ENCODE measurements at places on chromosomes 2 and 18.

GRCh38 chr18:63105636-63106316 is 213.8 kb downstream of the BCL2 start:
- no peak for DNase-seq

DNA sequence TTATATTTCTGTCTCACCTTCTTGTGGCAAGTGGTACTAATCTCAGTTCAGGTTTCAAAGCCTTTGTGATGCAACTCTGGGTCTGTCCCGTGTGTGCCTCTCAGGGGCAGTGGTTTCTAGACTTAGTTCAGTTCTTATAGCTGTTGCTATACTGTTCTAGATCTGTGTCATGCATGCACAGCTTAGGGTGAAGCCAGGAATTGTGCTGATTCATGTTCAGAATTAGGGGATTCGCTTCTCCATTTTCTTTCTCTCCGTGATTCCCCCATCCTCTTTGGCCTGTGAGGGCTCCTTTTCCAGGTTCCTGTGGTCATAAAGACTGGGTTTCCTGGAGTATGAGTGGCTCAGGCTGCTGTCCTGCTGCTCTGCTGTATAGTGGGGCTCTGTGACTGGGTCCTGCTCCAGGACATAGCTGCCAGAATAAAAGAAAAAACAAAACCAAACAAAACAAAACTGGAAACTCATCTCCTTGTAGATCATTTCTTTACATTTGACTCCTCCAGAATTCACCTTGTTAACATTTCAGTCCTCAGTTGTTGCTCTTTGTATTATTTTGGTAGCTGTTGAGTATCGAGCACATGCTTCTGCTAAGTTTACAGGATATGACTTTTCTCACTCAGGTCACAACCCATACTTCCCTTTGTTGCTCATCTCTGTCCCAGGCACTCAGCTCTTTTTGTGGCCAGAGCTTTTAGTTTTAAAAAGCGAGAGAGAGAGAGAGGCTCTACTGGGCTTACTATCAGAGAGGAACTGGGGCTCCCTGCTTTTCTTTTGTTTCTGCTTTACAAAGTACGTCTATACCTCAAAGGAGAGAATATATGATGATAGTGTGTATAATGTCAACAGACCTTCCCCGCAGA is 34.2 kb downstream of the CERS6 start:
- no peak for DNase-seq

DNA sequence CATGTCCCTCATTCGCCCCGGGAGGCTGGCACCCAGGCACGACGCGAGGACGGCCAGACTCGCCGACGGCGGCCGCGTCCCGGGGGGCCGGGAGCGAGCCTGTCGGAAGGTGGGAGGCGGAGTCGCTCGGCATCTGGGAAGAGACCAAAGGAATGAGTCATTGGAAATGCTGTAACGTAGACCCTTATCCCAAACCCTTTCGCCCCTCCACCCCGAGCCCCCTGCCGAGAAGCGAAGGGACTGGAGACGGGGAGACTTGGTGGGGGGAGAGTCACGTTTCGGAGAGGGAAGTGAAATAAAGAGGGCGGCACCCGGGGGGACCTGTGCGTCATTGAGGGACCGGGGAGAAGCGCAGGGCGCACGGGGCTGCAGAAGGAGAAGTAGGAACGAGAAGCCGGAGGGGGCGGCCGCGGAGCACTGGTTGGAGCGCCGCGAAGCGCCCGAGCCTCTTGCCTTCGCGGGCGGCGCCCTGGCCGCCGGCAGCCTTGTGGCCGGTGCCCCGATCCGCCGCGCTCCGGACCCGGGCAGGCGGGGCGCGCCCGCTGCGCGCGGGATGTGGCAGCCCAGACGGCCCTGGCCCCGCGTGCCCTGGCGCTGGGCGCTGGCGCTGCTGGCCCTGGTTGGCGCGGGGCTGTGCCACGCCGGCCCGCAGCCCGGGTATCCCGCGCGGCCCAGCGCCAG is at the start of gene EMILIN2:
Gene EMILIN2 (plus strand): TSS at position 371 of the 681 bp plus-strand sequence. CDS start 183 bp downstream, at position 554.
- DNase-seq: no peak

DNA sequence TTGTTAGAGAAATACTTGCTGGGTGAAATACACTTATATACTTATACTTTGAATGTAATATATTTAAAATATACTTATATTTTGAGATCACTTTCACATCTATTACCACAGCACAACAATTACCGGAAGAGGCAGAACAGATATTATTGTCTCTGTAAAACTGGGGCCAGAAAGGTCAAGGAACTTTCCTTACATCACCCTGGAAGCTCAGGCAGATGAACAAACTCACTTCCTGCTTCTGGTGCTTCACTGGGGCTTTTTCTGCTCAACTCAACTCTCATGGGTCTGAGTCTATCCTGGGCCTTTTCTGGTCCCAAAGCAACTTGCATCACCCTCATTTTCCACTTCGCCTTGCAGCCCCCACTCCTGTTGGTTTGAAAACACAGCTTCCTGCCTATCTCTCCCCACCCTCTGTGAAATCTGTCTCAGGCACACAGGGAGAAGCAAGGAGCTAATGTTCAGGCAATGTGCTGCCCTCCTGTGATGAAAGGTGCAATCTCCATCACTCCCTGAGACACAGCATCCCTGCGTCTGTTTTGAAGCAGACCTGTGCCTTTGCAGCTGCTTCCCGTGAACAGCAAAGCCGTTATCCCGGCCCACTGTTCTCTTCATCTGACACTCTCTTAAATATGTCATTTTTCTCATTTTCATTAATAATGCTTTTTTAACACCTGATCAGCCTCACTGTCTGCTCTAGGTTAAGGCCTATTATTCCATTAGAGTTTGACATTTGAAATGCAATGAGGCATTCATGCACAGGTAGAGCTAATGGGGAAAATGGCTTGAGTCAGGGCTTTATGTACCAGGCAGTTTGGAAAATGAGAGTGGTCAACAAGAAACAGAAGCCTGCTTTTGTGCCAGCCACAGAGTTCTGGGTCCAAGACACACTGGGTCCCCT is 251.9 kb upstream of the CHAC2 start:
- DNase-seq: no peak

DNA sequence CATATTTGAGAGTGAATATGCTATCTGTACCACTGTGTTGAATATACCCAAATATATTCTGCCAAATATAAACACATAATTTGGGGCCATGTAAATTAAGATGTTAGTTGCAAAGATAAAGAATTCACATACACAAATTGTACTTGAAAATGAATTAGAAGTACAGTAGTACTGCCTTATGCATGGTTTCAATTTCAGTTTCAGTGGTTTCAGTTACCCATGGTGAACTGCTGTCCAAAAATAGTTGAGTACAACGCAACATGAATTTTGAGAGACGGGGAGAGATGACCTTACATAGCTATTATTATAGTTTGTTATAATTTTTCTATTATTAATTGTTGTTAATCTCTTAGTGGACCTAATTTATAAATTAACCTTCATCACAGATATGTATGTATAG is 1313.0 kb upstream of the FAM98A start:
- no peak for DNase-seq

DNA sequence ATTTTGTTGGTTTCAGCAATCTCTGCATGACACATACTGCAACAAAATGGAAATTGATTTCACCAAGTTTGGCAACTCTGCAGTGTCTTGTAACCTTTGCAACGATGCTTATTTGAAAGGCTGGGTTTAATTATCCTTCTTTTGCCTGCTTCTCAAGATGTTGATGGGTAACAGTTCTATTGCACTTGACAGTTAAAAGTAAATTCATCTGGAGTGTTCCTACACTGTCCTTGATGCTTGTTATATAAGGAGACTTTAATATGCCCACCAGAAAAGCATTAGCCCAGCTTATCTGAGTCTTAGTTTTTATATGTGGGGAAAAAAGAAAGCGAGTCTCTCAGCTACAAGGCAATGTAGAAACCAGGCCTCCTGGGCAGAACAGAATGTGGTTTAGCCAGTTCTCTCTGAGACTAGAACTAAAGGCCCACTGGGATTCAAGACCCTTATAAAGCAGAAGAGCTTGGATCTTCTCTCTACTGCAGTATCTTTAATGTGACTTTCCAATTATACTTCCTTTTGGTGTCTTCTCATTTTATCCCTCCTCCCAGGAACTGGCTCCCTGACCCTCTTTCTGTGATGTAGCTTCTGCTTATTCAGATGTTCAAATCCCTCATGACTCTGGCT is 106.8 kb upstream of the LYPD6 start:
- no peak for DNase-seq

- no peak for DNase-seq
These were observed 110.4 kb upstream of the DYNAP start for GRCh38 chr18:54480616-54481015.

- DNase-seq: no peak
These were observed 212.0 kb upstream of the NABP1 start for GRCh38 chr2:191465766-191466420.

- no peak for DNase-seq
These were observed 61.8 kb upstream of the TXNDC2 start for GRCh38 chr18:9823805-9824473.

- DNase-seq: no peak
These were observed 2165.0 kb upstream of the CELF4 start for GRCh38 chr18:39730606-39731005.

Data from left renal cortex interstitium (tissue), 4 donors.